Choroid plexus epithelial cell (primary cell): ENCODE measurements at places on chromosomes 4 and X.
A peak's percentile ranks its signal among the peaks of the same experiment; 100 is the strongest.

GRCh38 chrX:8194216-8194615 lies 23.1 kb upstream of the VCX2 start:
- no peak for DNase-seq

GRCh38 chr4:128284317-128284716 lies 3.3 kb downstream of the PGRMC2 start:
- no peak for DNase-seq

DNA sequence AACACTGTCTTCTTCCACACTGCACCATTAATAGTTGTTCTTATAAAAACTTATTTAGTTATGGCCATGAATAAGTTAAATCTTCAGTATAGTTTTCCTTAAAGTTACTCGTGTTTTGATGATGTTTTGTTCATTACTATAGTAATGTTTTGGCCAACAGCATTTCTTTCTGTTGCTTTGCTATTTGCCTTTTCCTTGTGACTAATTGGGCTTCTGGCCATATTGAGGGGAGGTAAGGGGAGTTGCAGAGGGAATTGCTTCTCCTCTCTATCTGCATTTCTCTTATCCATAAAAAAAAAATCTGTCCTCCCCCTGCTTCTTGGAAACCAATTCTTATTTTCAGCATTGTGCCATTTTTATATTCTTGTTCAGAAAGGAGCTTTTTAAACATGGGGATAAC lies 42.7 kb upstream of the ZCCHC12 start:
- DNase-seq = peak; percentile 29

- DNase-seq = no peak
Observed at GRCh38 chrX:8138252-8138651, 32.8 kb downstream of the VCX2 start.

DNA sequence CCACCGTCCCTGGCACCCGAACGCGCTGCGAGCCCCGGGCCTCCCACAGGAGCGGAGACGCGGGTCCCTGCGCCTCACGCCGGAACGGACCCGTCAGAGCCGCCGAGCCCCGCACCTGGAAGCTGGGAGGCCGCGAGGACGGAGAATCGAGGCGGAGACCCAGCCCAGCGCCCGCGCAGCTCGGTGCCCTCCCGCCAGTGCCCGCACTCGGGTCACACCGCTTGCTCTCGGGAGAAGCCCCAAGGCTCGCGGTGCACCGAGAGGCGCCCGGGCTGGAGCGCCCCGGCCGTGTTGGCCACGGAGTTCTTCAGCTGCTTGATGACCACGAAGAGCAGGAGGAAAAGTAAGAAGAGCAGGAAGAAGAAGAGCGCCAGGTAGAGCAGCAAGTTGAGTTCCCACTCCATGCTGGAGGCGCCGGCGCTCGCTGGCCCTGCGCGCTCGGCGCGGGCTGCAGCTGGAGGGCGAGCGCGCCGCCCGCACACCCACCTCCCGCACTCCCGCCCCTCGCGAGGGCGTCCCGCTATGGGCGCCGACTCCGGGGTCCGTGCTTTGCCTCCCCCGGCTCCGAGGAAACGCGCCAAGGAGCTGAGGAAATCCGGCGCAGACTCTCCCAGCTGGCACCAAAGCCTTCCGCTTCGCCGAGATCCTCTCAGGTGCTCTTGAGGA lies at the start of gene SMIM43:
SMIM43 (minus strand) TSS at position 463 of the 666 bp plus-strand sequence; CDS start at position 404, 59 bp downstream.
- no peak for DNase-seq
